ENCODE measurements at places on chromosomes 3 and 15.

GRCh38 chr3:55686426-55687254 is 199.5 kb upstream of the WNT5A start:
- H3K27ac ChIP-seq, result no peak overlapping the region
- H3K36me3 ChIP-seq, result no peaks in the 10 kb centered on the region
- no peaks in the 10 kb centered on the region for H3K27me3 ChIP-seq
- no peak overlapping the region for H3K4me3 ChIP-seq

DNA sequence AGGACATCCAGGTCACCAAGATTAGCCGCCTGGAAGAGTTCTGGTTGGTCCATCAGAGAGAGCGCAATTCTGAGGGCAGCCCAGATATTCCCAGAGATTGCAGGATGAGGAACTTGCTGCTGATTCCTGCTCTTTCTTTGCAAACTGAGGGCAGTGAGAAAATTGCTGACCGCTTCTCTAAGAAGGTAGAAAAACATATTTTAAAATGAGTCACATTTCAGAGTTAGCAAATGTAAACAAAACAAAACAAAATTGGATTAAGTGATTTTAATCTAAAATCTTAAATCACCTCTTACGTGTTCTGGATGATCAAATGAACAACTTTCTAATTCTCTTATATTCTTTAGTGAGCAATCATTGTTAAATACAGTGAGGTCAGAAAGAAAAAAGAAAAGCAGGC is 149.0 kb downstream of the USP13 start:
- DNase-seq, result no peak
- no peaks in the 10 kb centered on the region for H3K36me3 ChIP-seq
- H3K4me3 ChIP-seq, result no peak overlapping the region
- H3K4me1 ChIP-seq, result peaks cover 3% of the 10 kb centered on the region

DNA sequence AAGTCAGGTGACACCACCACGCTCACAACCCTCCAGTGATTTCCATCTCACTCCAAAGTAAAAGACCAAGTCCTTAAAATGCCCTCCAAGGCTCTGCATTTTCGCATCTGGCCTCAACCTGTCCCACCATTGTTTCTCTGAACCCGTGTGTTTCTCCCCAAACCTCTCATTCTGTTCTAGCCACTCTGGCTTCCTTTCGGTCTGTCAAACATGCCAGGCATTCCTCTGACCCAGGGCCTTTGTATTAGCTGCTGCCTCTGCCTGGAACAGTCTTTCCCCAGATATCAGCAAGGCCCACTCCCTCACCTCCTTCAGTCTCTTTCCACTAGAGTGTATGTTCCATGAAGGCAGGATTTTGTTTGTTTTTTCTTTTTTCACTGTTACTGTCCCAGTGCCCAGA is 16.0 kb downstream of the MAP2K5 start:
- H3K36me3 ChIP-seq, result peaks cover 52% of the 10 kb centered on the region
- no peaks in the 10 kb centered on the region for H3K27me3 ChIP-seq
- no peak for DNase-seq
- H3K4me3 ChIP-seq, result no peak overlapping the region
- H3K27ac ChIP-seq, result no peak overlapping the region

DNA sequence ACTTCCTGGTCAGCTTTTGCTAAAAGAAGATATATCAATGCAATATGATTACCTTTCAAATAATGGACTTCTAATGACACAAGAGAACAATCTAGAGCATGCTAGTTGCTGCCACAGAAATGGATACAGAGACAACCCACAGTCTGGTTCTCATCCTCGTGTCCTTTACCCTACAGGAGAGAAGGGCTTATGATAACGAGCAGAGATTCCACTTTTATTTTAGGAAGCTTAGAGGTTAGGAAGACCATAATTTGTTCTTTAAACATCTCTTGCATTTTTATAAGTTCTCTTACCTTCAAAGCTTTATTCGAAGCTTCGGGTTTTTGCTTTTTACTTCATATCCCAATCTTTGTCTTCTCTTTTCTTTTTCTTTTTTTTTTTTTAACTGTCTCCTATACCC is 39.1 kb downstream of the FILIP1L start:
- peak overlapping the region; percentile 57 for H3K4me3 ChIP-seq
- no peaks in the 10 kb centered on the region for H3K27me3 ChIP-seq
- peak overlapping the region; percentile 84 for H3K27ac ChIP-seq

- DNase-seq, result no peak
- no peaks in the 10 kb centered on the region for H3K4me1 ChIP-seq
- H3K36me3 ChIP-seq, result no peaks in the 10 kb centered on the region
- H3K4me3 ChIP-seq, result no peak overlapping the region
- no peak overlapping the region for H3K27ac ChIP-seq
Measured at GRCh38 chr3:42815826-42816225, 6.6 kb downstream of the ACKR2 start.

DNA sequence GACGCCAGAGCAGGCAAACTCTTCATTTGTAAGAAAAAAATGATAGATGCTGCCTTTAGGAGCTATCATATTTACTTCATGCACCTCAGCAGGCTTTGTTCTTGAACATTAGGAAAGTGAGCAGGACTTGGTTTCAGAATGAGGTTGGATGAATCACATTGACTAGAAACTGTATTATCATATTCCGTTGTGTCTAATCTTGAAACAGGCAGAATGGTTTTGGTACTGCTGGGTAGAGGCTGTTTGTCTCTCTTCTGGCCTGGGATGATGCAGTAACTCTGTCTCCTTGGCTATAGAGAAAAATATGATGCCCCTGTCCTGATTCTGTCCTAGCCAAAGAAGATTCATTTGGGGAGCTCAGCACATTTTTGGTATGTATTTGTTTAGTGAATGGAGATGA is 344.2 kb upstream of the GRM7 start:
- no peak overlapping the region for H3K4me3 ChIP-seq
- no peaks in the 10 kb centered on the region for H3K27me3 ChIP-seq
- DNase-seq, result no peak
- no peaks in the 10 kb centered on the region for H3K36me3 ChIP-seq
- H3K4me1 ChIP-seq, result no peaks in the 10 kb centered on the region

- no peak overlapping the region for H3K27ac ChIP-seq
- no peaks in the 10 kb centered on the region for H3K27me3 ChIP-seq
- H3K4me3 ChIP-seq, result no peak overlapping the region
- no peak for DNase-seq
Measured at GRCh38 chr3:143571548-143571947, 276.7 kb downstream of the SLC9A9 start.

GRCh38 chr15:65663521-65663920 is 41.8 kb downstream of the SLC24A1 start:
- DNase-seq, result no peak
- no peak overlapping the region for H3K27ac ChIP-seq
- H3K36me3 ChIP-seq, result peaks cover 15% of the 10 kb centered on the region
- peaks cover 2% of the 10 kb centered on the region for H3K4me1 ChIP-seq
- no peak overlapping the region for H3K4me3 ChIP-seq

- H3K27me3 ChIP-seq, result no peaks in the 10 kb centered on the region
- no peak for DNase-seq
- peaks cover 2% of the 10 kb centered on the region for H3K4me1 ChIP-seq
- no peak overlapping the region for H3K4me3 ChIP-seq
Measured at GRCh38 chr15:52378746-52379394, 83.3 kb upstream of the MYO5C start.

- H3K4me1 ChIP-seq, result peaks cover 63% of the 10 kb centered on the region
- no peak for DNase-seq
- H3K4me3 ChIP-seq, result no peak overlapping the region
- H3K27me3 ChIP-seq, result no peaks in the 10 kb centered on the region
Measured at GRCh38 chr3:177600411-177600810, 403.1 kb upstream of the TBL1XR1 start.

DNA sequence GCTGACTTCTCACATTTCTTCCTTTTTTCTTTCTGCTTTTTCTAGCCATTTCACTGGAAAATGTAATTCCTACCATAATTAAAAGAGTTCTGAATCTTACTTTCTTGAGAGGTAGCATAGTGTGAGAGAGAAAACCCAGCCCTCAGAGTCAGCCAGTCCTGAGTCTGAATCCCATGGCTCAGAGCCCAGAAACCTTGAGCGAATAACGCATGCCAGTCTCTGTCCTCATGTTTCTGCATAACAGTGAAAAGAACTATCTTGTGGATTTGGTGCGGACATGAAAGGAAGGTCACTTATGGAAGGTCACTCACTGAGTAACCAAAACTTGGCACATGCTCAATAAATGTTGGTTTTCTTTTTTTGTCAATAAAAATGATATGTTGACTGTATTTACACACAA is 29.3 kb upstream of the SLCO3A1 start:
- no peaks in the 10 kb centered on the region for H3K36me3 ChIP-seq
- no peak for DNase-seq
- H3K27ac ChIP-seq, result no peak overlapping the region
- no peaks in the 10 kb centered on the region for H3K4me1 ChIP-seq

GRCh38 chr3:71416876-71417275 is 166.7 kb downstream of the FOXP1 start:
- H3K27ac ChIP-seq, result peak overlapping the region; percentile 93
- peaks cover 7% of the 10 kb centered on the region for H3K36me3 ChIP-seq
- H3K4me3 ChIP-seq, result peak overlapping the region; percentile 80
- H3K27me3 ChIP-seq, result no peaks in the 10 kb centered on the region

GRCh38 chr15:64314456-64314855 is 41.5 kb downstream of the CSNK1G1 start:
- no peaks in the 10 kb centered on the region for H3K4me1 ChIP-seq
- H3K27me3 ChIP-seq, result no peaks in the 10 kb centered on the region
- no peak overlapping the region for H3K27ac ChIP-seq
- no peak overlapping the region for H3K4me3 ChIP-seq
- DNase-seq, result no peak

All from activated naive CD8-positive, alpha-beta T cell treated with anti-CD3 and anti-CD28 coated beads, Interleukin-2, amount 10 ng/mL, durations not matched to agents 7 days and 5 days (primary cell).